ENCODE measurements at places on chromosomes 2 and 18.

DNA sequence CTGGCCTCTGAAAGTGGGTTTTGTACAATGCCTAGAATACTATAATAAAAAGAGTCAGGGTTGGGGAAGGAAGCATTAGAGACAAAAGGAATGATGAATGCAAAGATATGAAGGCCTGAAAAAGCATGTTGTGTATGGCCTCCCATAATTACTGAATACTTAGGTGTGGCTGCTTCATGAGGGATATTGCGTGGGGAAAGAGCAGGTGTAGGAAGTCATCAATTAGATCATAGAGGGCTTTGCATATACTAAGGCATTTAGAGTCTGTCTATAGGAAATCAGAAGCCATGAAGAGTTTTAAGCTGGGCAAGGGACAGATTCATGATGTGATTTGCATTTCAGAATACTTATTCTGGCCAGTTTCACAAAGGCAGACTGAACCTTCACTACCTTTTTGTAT is 48.2 kb downstream of the NCOA1 start:
- no peak for DNase-seq

GRCh38 chr2:72141881-72142451 is 5.7 kb downstream of the CYP26B1 start:
- DNase-seq: peak; percentile 16

GRCh38 chr2:133579274-133579673 is 11.0 kb upstream of the NCKAP5 start:
- no peak for DNase-seq

- DNase-seq: no peak
Observed at GRCh38 chr2:39408351-39409136, 28.5 kb downstream of the MAP4K3 start.

- no peak for DNase-seq
Observed at GRCh38 chr2:9419541-9419940, 3.8 kb downstream of the ITGB1BP1 start.
